ENCODE measurements at places on chromosomes 2 and 18.

DNA sequence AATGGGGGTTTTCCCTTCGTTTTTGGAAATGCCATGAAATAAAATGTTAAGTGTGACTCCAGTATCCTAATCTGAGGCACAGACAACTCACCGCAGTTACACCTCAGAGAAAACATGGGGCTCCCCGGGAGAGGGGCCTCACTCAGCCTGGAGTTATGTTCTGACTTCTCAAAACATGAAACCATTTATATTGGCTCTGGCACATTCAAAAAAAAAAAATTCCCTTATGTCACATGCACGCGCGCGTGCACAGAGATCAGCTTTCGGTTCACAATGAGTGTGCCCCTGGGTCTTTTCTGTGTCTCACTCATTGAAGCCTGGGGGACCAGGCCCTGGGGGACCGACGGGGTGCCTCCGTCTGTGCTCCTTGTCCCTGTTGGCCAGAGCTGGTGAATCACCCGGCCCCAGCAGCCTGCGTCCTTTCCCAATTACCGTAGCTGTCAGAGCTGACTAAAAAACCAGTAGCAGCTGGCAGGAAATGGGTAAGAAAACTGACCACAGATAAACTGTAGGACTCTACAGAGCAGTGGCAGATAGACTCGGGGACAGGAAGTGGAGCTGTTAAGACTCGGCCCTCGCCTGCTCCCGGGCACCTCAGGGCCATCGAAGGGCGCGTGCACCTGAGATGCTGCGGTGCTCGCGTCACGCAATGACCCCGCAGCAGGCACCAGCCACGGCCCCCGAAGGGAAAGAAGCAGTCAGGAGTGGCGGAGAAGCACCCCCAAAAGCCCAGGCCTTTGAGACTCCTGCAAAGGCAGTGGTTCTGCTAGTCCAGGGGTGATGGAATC lies 138.3 kb upstream of the ID2 start:
- peak; percentile 44 for DNase-seq

- DNase-seq = no peak
Observed at GRCh38 chr2:47735912-47736311, 47.0 kb upstream of the MSH6 start.

DNA sequence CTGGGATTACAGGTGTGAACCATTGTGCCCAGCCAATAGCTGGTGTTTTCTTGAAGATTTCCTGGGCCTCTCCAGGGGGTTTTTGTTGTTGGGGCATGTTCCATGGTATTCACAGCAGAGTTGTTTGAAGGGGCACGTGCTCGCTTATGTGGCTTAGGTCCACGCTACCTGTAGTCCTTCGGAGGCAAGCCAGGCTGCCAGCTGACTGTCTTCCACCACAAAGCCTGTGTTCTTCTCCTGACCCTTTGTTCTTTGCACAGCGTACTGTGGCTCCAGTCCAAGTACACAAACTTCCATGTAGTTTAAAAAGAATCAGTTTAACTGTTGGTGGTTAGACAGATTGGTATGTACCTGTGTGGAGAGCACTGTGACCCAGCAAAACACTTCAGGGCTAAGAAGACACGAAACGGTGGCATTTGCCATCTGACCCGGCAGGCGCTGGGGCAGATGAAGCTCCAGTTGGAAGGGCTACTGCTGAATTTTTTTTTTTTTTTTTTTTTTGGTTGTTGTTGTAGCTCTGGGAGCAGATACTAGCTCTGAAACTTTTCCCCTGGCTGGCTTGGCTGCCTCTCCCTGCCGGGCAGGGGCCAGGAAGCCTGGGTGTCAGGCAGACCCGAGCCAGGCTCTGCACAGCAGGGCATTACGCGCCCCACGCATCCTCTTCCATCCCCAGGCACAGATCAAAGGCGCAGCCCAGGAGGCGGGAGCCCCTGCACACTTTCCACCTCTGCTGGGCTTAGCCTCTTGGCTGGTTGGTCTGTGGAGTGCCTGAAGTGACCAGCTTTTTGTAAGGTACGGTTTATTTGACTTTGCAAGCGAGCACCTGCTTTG lies 5.7 kb downstream of the GREB1 start:
- DNase-seq = no peak

GRCh38 chr2:172742931-172743540 lies 7.4 kb downstream of the RAPGEF4 start:
- no peak for DNase-seq

- no peak for DNase-seq
Observed at GRCh38 chr2:181778621-181779201, 98.4 kb upstream of the NEUROD1 start.

DNA sequence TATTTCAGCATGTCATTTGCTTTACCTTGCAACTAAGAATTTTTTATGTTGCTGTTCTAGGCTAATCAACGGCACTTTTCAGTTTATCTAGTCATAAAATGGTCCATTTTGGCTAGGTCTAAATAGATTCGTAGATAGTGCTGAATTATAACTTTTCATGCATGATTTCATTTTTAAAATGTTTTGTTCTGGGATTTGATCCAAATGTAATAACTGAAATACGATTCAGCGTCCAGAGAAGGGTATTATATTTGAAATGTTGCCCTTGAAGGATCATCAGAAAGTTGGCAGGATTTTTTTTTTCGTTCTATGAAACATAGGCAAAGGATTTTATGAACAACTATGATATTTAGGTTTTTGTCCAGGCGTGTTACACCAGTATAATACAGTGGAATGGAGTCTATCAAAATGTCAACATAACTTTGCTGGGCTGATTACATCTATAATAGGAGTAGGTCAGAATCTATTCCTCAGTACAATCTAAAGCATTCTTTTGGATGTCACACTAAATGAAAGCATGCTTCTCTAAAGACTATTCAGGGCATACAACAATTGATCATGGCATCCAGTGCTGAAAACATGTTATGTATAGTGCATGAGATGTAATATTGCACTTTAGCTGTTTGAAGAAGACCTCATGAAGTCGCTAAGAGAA lies 24.8 kb downstream of the TTC27 start:
- DNase-seq = no peak

GRCh38 chr2:112047537-112048235 lies 7.4 kb upstream of the TMEM87B start:
- DNase-seq = no peak

GRCh38 chr18:37653618-37654017 lies 88.0 kb upstream of the CELF4 start:
- DNase-seq = no peak

DNA sequence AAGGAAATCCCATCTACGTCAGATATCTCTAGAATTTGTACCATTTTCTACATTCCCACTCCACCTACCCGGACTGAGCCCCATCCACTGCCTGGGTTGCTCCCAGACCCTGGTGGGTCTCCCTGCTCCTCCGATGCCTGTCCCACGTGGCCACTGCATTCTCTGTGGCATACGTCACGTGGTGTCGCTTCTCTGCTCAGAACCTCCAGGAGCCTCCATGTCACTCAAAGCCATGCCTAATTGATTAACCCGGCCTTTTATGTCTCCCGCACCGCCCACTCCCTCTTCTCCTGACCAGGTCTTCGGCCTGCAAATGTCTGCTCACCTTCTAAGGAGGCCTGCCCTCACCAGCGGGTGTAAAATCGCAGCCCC lies 176.6 kb downstream of the HDAC4 start:
- DNase-seq = no peak

GRCh38 chr2:180412219-180412618 lies 405.1 kb upstream of the CWC22 start:
- no peak for DNase-seq

DNA sequence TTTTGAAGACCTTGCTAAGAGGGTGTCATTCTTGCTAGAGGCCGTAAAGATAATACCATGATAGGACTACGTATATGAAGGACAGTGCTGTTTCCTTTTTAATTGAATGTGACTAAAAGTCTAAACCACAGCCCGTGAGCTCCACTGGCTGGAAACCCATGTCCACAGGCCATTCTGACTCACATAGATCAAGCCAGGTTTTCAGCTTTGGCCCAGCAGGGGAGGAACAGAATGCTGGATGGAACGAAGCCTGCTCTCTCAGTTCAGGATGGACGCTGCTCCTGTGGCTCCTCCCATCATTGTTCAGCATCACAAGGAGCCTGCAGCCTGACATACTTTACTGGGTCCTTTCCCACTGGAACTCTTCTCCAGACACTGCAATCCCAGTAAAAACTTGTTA lies 47.6 kb downstream of the ALPK2 start:
- DNase-seq = no peak

DNA sequence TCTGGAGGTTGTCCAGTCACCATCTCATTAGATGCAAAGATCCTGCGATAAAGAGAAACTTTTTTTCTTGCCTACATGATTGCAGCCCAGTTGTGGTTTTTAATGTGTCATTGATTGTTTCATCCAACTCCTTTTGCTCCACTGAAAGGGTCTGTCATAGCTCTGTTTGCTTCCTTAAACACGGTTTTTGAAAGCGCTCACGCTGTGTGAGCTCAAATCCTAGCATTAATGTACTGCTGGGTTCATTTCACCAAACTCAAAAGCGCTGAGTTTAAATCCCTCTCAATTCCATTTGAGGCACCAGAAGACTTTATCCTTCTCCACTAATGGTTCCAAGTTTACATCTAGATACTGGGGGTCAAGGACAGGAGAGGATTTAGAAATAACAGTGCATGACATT lies 53.6 kb downstream of the CDK15 start:
- DNase-seq = no peak

DNA sequence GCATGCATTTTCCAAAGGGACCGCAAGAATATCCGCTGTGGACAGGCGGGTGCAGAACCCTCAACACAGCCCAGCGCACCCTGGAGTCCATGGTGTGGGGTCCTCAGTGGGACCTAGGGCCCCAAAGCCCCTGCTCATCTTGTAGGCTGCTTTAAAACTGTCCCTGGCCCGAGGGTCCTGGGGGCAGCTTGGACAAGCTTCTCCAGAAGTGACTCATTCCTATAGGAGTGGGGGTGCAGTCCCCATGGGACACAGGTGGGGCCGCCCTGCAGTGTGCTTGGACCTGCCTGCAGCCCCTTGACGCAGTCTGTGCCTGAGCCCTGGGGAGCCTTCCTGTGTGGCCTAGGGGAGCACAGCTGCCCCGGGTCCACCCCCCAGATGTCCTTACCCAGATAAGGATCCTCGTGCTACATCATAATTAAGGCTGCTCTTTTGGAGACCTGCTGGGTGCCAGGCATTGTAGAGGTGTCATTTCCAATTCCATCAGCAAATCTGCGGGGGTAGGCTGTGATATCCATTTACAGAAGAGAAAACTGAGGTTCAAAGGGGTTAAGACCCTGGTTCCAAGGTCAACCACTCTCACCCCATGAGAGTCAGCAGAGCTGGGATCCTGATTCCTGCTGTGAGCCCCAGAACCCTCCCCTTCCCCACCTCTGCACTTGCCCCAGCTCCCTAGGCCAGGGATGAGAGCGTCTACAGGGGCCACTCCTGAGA lies 1.7 kb upstream of the HS6ST1 start:
- no peak for DNase-seq

- DNase-seq = no peak
Observed at GRCh38 chr2:172647439-172647838, 88.2 kb upstream of the RAPGEF4 start.

DNA sequence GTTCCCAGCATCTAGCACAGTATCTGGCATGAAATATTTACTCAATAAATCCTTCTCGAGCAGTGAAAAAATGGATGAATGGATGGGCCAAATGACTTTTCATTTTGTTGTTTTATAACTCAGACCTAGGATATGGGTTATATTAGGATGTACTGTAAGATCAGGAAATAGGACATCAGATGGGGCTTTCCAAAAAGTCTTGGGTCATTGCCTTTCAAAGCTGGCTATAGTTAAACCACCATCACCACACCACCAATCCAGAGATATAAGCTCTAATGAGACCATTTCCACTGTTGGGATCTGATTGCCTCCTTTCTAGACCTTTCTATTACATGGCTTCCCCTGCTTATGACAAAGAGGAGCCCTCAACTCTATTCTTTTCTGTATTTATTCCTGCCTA lies 525.0 kb upstream of the TCF4 start:
- DNase-seq = no peak

DNA sequence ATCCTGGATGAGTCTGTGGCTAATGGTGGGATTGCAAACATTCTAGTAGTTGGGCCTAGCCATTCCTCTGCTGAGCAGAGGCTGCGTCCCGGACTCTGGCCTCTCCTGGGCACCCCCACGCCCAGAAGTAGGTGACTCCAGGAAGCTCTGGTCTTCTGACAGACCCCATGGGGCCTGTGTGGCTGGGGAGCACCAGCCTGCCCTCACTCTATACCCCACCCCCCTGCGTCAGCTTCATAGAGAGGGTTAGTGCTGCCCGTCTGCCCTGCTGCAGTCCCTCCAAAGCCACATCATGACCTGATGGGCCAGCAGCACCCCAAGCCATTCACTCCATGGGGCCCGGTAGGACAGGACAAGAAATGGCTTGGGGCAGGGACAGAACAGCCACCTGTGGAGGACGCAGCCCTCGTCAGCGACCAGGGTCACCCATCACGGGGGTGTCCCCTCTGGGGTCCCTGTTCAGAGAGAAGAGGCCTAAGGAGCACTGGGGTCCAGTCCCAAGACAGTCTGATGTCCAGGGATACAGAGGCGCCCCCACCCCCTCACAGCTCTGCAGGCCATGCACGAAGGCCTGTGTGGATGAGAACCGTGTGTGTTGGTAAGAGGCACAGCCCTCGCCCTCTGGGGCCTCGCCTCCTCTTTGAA lies 238.3 kb downstream of the ATAD2B start:
- DNase-seq = no peak

- no peak for DNase-seq
Observed at GRCh38 chr18:78295262-78295661, 684.4 kb upstream of the SALL3 start.

DNA sequence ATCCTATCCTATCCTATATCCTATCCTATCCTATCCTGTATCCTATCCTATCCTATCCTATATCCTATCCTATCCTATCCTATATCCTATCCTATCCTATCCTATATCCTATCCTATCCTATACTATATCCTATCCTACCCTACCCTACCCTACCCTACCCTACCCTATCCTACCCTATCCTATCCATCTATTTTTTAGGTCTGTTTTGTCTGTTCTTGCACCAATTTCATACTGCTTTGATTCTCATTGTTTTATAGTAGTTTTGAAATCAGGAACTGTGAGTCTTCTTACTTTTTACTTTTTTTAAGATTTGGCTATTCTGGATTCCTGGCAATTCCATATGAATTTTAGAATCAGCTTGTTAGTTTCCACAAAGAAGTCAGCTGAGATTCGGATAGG lies 118.5 kb downstream of the TGFA start:
- no peak for DNase-seq

GRCh38 chr2:232444409-232445148 lies 11.4 kb upstream of the ALPI start:
- DNase-seq = peak; percentile 69

Measured in activated CD4-positive, alpha-beta T cell treated with anti-CD3 and anti-CD28 coated beads for 4 hours (primary cell).